ENCODE measurements at places on chromosomes 7 and 10.

- no peaks in the 10 kb centered on the region for H3K36me3 ChIP-seq
- no peak overlapping the region for H3K4me3 ChIP-seq
- H3K27me3 ChIP-seq, result no peaks in the 10 kb centered on the region
- no peak overlapping the region for H3K27ac ChIP-seq
Observed at GRCh38 chr7:108592646-108593201, 23.1 kb downstream of the DNAJB9 start.

DNA sequence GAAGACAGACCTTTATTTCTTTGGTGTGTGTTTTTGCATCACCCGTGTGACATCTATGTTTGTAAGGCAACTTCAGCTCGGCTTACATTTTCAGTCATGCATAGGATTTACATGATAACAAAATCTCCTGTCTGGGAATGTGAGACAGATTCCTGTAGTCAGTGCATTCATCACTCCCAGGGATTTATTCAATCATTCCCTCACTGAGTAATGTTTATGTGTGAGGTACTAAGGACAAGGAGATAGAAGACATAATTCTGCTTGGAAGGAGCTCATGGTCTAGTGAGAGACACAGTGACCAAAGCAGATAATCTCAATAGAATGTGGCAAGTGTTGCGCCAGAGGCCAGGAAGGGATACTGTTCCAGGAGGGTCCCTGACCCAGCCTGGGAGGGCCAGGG lies 35.2 kb upstream of the BMPER start:
- no peaks in the 10 kb centered on the region for H3K4me1 ChIP-seq
- DNase-seq, result no peak
- H3K27ac ChIP-seq, result no peak overlapping the region
- H3K4me3 ChIP-seq, result no peak overlapping the region
- no peaks in the 10 kb centered on the region for H3K36me3 ChIP-seq

- no peaks in the 10 kb centered on the region for H3K4me1 ChIP-seq
- no peak for DNase-seq
- no peaks in the 10 kb centered on the region for H3K27me3 ChIP-seq
- no peaks in the 10 kb centered on the region for H3K36me3 ChIP-seq
Observed at GRCh38 chr7:128422037-128422436, 12.3 kb upstream of the IMPDH1 start.

DNA sequence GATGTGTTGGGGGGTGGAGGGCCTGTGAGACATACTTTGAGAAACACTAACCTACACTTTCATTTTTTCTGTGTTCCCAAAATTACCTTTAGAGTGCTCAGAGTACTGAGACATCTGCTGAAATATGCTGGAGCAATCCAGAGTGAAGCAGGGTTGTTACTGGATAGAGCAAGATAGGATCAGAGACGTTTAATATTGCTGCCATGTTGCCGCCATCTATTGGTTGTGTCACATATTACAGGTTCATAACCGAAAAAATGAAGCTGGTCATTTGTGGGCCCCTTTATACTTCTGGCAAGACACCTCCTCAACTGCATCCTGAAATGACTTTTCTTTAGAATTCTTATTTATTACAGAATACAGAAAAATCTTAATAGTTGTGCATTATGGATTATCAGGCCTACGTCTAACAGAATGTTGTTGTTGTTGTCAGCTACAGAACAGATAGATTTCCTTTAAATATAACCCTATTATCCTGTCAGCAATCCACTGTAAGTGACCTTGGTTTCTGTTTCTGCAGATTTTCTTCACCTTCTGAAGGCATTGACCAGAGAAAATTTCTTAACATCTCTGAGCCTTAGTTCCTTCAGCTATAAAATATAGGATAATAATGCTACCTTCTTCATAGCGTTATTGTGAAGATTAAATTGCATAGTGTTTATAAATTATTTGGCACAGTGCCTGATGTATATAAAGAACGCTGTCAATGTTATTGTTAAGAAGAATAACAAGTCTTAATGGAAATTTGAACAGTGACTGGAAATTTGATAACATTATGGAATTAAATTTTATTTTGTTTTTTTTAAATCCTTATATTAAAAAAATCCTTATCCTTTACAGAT lies 16.2 kb upstream of the DLD start:
- H3K4me3 ChIP-seq, result no peak overlapping the region
- H3K4me1 ChIP-seq, result peaks cover 11% of the 10 kb centered on the region
- peaks cover 4% of the 10 kb centered on the region for H3K27me3 ChIP-seq
- no peaks in the 10 kb centered on the region for H3K36me3 ChIP-seq
- peak; percentile 51 for DNase-seq

- no peak overlapping the region for H3K4me3 ChIP-seq
- H3K27ac ChIP-seq, result no peak overlapping the region
- H3K36me3 ChIP-seq, result no peaks in the 10 kb centered on the region
- no peak for DNase-seq
- no peaks in the 10 kb centered on the region for H3K4me1 ChIP-seq
Observed at GRCh38 chr10:120475844-120476791, 19.1 kb downstream of the PLPP4 start.

- no peak overlapping the region for H3K4me3 ChIP-seq
- H3K27ac ChIP-seq, result no peak overlapping the region
- no peaks in the 10 kb centered on the region for H3K27me3 ChIP-seq
- H3K36me3 ChIP-seq, result no peaks in the 10 kb centered on the region
Observed at GRCh38 chr10:125097409-125098070, 62.8 kb downstream of the CTBP2 start.

DNA sequence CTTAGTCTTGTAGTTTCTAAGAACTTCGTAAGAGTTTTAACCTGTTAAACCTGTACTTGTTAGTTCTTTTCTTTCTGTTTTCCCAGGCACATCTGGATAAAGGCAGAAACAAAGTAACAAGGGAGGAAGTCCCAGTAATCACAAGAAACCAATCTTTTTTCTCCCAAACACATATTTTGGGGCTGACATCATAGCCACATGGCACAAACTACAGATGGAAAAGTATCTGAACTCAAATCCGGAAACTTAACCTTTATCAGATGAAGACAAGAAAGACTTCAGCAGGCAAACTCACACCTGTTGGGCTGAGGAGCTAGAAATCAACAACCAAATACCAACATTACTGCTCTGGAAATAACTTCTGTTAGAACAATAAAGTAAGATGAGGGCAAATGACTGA lies 67.1 kb downstream of the CUBN start:
- H3K27me3 ChIP-seq, result no peaks in the 10 kb centered on the region
- H3K4me3 ChIP-seq, result no peak overlapping the region
- no peaks in the 10 kb centered on the region for H3K36me3 ChIP-seq
- peak; percentile 28 for DNase-seq

- DNase-seq, result no peak
- H3K36me3 ChIP-seq, result no peaks in the 10 kb centered on the region
- H3K4me1 ChIP-seq, result no peaks in the 10 kb centered on the region
- H3K27ac ChIP-seq, result no peak overlapping the region
- no peak overlapping the region for H3K4me3 ChIP-seq
Observed at GRCh38 chr10:125231116-125231812, 70.9 kb upstream of the CTBP2 start.

- H3K36me3 ChIP-seq, result peaks cover 13% of the 10 kb centered on the region
- H3K27ac ChIP-seq, result no peak overlapping the region
- no peak for DNase-seq
- H3K4me1 ChIP-seq, result no peaks in the 10 kb centered on the region
Observed at GRCh38 chr7:4796453-4796852, 21.0 kb downstream of the AP5Z1 start.

- H3K4me3 ChIP-seq, result no peak overlapping the region
- H3K27me3 ChIP-seq, result no peaks in the 10 kb centered on the region
- no peak for DNase-seq
Observed at GRCh38 chr10:7119325-7120015, 291.4 kb downstream of the SFMBT2 start.

DNA sequence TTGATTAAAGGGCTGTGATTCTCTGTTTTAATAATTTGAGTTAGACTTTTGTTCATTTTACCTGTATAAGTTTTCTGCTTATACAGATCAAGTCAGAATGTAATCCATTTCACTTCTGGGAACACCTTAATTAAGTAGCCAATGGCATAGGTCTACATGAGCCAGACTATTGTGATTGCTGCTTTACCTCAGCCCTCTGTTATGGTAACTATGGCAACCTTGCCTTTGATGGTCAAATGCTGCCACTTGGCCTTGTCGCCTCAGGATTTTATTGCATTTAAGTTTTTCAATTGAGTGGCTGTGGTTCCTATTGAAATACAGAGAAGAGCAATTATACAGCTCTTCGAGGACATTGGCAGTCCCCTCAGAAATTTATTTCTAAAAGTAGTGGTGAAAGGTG lies 64.3 kb upstream of the TMEM106B start:
- no peak for DNase-seq
- no peaks in the 10 kb centered on the region for H3K4me1 ChIP-seq
- no peak overlapping the region for H3K27ac ChIP-seq
- H3K4me3 ChIP-seq, result no peak overlapping the region
- H3K36me3 ChIP-seq, result no peaks in the 10 kb centered on the region

GRCh38 chr7:4766666-4767519 lies 8.5 kb upstream of the AP5Z1 start:
- no peaks in the 10 kb centered on the region for H3K27me3 ChIP-seq
- H3K36me3 ChIP-seq, result peaks cover 47% of the 10 kb centered on the region
- H3K4me3 ChIP-seq, result no peak overlapping the region
- H3K4me1 ChIP-seq, result no peaks in the 10 kb centered on the region

- no peaks in the 10 kb centered on the region for H3K27me3 ChIP-seq
- no peaks in the 10 kb centered on the region for H3K36me3 ChIP-seq
- H3K4me1 ChIP-seq, result no peaks in the 10 kb centered on the region
- no peak for DNase-seq
- H3K4me3 ChIP-seq, result no peak overlapping the region
- H3K27ac ChIP-seq, result no peak overlapping the region
Observed at GRCh38 chr10:108169846-108170245, 1005.3 kb upstream of the SORCS1 start.

DNA sequence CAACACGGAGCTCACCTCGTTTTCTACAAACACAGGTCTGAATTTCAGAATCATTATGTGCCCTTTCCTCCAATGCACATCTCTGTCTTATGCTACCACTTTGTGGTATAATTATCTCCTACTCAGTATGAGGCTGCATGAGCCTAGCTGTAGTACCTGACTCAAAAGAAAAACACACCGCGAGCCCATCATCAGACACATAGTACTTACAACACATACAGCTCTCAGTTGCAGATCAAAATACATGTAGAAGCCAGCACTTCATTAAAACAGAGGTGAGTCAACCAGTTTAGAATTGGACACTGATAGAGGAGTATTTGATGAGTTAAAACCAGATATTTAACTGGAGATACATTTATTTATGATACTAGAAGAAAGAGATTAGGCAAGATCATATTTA lies 1.4 kb upstream of the RTKN2 start:
- H3K27me3 ChIP-seq, result no peaks in the 10 kb centered on the region
- no peaks in the 10 kb centered on the region for H3K36me3 ChIP-seq
- DNase-seq, result no peak
- H3K27ac ChIP-seq, result no peak overlapping the region
- H3K4me3 ChIP-seq, result no peak overlapping the region

DNA sequence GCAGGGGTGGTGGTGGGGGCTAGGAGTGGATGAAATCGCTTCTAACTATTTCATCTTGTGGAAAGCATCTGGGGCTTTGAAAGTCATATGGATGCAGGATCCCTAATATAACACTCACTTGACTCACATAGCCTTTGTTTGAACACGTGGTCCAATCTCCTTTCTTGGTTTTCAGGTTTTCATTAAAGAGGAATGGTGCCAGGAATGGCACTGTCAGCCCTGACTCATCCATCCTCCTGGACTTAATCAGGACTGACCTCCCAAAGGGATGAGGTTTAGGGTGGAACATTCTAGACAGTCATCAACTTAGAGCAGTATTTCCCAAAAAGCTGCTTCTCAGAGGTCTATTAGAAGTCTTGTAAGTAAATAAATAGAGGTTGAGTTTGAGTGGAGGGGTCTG lies 162.0 kb upstream of the PLXNA4 start:
- no peak overlapping the region for H3K4me3 ChIP-seq
- no peaks in the 10 kb centered on the region for H3K4me1 ChIP-seq
- H3K27ac ChIP-seq, result no peak overlapping the region
- H3K27me3 ChIP-seq, result no peaks in the 10 kb centered on the region
- H3K36me3 ChIP-seq, result no peaks in the 10 kb centered on the region

GRCh38 chr7:26928703-26929347 lies 64.4 kb upstream of the SKAP2 start:
- H3K4me3 ChIP-seq, result no peak overlapping the region
- no peak overlapping the region for H3K27ac ChIP-seq
- DNase-seq, result no peak
- no peaks in the 10 kb centered on the region for H3K36me3 ChIP-seq

DNA sequence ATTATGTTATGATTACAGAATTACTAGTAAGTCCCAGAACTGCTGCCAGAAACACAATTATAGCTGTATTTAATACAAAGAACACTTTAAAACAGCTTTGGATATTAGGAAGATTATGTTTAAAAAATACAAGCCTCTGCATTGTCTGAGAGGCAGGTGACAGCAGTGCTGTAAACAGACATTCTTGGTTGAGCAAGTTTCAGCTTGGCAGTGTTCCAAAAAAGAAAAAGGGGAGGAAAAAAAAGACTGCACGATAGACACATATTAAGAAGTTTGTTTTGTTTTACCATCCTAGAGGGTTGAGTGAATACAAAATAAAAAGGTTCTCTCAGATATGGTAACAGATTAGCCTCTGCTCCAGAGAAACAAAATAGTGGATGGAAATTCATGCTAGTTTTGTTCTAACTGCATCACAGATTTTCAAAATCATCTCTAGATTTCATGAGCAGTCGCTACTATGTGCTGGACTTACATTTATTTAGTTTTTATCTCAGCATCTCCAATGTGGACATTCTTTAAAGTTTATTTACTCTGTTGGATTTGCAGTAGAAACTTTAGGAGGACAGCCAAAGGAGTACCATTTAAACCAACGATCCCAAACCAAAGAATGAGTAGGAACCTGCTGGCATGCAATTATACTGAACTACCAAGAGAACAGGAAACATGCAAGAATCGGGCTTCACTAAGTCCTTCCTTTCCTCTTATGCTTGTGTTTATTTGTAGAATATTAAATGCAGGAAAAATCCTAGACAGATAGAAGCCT lies 9.0 kb downstream of the FAM204A start:
- H3K27me3 ChIP-seq, result no peaks in the 10 kb centered on the region
- H3K4me3 ChIP-seq, result no peak overlapping the region
- DNase-seq, result no peak
- no peak overlapping the region for H3K27ac ChIP-seq

- no peaks in the 10 kb centered on the region for H3K4me1 ChIP-seq
- no peaks in the 10 kb centered on the region for H3K36me3 ChIP-seq
- no peak overlapping the region for H3K27ac ChIP-seq
Observed at GRCh38 chr7:141949021-141949420, 2.2 kb upstream of the CLEC5A start.

DNA sequence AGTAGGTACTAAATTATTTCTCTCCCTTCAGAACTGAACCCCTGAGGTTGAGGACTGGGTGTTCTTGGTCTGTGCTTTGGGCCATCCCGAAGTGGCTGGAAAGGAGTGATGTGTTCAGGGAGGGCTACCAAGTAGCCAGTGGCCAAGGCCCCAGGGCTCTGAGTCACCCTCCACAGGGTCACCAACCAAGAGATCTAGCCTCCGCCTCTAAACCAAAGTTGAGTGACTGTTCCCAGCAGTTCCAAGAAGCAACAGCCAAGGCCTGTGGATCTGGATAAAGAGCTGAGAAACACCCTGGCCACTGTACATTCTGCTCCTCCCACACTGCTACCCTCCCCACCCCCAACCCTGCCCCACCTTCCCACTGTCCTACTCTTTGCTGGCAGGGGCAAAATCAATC lies 35.5 kb upstream of the KCNMA1 start:
- no peak for DNase-seq
- H3K4me3 ChIP-seq, result no peak overlapping the region
- H3K27ac ChIP-seq, result no peak overlapping the region
- H3K36me3 ChIP-seq, result no peaks in the 10 kb centered on the region
- H3K4me1 ChIP-seq, result no peaks in the 10 kb centered on the region

- no peak overlapping the region for H3K4me3 ChIP-seq
- no peak for DNase-seq
- peaks cover 99% of the 10 kb centered on the region for H3K4me1 ChIP-seq
Observed at GRCh38 chr7:142359694-142360279, 101.9 kb upstream of the PRSS58 start.

All from DND-41 (cell line).